CD4-positive, alpha-beta T cell treated with Interleukin-10 for 1 hour (primary cell): ENCODE measurements at places on chromosomes 7 and 10.

DNA sequence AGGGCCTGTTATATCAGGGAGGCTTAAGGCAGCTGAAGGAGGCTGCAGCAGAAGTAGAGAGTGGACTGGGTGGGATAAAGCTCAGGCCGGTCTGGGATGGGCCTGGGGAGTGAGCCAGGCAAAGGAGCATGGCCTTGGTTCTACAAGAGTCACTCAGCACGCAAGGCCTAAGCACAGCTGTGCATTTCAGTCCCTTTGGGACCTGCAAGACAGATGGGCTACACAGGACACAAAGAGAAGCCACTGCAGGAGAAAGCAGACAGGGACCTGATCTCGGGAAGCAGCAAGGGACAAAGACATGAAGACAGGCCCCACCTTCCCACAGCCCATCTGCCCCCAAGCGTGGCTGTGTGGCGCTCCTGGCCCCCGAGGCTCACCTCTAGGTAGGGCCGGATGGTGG, 29.4 kb downstream of the RRP12 start:
- DNase-seq = no peak

- no peak for DNase-seq
These were observed 159.3 kb downstream of the LYZL1 start for GRCh38 chr10:29448125-29448524.

DNA sequence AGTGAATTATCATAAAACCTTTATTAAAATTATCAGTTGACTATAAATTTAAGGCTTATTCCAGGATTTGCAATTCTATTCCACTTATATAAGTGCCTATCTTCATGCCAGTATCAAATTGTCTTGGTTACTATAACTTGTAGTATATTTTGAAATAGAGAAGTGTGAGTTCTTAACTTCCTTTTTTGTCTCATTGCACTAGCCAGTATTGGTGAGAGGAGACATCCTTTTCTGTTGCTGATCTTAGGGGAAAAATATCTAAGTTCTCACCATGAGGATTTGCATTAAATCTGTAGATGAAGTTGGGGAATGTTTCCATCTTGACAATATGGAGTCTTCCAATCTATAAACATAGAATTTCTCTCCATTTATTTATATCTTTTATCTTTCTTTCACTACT, 104.2 kb upstream of the MKI67 start:
- no peak for DNase-seq

DNA sequence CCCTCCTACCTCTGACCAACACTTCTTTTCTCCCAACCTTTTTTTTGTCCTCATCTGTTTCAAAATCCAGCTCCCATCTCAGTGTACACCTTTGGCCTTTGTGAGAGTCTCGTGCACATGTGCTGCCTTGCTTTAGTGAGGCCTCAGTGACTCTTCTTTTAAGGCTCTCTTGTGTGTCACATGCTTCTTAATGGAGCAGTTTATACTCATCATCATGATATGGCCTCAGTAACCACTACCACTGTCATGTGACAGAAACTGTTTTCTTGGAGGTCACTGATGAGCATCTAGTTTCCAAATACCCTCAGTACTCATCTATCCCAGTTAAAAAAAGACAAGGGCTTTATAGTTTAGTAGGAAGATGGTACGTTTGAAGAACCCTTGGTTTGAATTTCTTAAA, 8.1 kb upstream of the ARHGAP22 start:
- DNase-seq = no peak

DNA sequence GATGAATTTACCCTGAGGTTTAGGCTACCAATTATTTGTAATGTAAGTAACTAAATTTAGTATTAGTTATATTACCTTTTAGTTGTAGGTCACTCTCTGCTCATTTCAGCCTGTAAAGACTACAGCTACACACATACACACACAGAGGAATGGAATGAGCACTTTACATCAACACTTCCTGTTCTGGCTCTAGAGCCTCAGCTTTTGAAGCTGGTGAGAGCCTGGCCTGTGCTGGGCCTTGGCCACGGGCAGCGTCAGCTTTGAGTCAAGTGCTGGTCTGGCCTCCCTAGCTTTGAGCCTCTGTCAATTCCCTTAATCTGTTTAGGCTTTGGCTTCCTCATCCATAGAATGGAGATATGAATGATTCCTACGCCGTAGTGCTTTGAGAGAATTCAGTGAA, 141.7 kb downstream of the EGFR start:
- no peak for DNase-seq
